ENCODE measurements at places on chromosomes 3 and 15.
A peak's percentile ranks its signal among the peaks of the same experiment; 100 is the strongest.

DNA sequence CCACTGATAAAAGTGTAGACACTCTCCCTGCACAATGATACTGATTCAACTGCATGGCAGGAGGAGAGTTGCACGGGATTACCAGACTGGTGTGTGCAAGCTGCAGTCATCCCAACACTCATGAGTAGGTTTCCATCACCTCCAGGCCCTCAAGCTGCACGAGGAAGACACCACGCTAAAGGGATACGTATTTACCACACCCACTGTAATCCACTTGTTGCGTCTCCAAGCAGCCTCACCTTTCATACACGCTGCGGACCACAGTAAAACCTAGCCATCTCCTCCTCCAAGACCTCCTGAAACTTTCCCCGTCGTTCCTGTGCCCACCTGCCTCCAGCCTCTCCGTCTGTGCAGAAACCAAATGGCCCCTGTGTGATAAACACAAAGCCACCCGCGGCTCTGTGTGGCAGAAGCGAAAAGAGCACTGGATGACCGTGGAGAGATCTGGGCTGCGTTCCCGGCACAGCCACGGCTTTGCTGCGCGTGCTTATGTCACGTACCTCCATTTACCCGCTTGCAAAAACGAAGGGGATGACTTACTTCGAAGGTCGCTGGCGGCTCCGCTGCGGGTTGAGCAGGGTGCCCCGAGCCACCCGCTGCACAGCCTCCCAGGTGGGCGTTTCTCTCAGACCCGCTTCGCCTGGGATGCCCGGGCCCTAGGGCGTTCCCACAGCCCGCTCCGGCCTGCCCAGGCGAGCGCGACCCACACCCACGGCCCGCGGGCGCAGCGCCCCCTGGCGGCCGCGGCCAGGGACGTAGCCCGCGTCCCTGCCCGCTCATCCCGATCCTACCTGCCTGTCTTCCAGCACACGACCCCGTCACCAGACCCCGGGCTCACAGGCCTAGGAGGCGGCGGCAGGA, 643 bp downstream of the ABCC5 start:
- peak; percentile 40 for DNase-seq

DNA sequence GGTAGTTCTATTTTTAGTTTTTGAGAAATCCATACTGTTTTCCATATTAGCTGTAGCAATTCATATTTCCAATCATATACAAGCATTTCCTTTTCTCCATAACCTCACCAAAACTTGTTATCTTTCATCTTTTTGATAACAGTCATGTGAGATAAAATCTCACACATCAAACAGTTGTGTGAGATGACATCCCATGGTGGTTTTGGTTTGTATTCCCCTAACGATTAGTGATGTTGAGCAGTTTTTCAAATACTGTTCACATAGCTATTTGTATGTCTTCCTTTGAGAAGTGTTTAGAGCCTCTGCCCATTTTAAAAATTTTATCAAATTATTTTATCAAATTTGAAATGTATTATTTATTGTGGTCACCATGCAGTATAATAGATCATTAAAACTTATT, 50.4 kb downstream of the FAM227B start:
- DNase-seq, result no peak

DNA sequence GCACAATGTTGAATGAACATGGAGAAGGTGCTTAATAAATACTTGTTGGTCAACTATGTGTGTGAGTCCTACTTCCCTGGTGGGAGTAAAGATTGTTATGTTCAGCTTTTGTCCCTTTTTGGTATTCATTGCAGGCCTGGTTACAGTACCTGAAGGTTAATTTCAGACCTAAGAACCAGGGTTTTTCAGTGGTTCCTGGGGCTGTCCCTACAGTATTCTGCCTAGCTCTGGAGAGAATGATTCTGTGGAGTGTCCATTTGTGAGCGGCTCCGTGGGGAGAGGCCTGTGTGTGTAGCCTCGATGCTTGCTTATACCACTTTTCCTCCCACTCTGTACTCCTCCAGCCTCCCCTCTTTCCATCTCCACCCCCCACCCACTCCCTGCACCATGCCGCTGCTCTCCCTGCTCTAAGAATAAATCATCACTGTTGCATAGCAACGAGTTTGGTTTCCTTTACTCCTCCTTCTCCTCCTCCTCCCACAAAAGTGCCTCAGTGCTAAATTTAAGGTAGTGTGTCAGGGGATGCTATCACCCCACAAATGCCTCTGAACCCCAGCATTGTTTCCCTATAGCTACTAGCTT, 150.6 kb upstream of the ROPN1 start:
- DNase-seq, result no peak

- DNase-seq, result no peak
Observed at GRCh38 chr3:62955126-62955525, 79.9 kb upstream of the CADPS start.

DNA sequence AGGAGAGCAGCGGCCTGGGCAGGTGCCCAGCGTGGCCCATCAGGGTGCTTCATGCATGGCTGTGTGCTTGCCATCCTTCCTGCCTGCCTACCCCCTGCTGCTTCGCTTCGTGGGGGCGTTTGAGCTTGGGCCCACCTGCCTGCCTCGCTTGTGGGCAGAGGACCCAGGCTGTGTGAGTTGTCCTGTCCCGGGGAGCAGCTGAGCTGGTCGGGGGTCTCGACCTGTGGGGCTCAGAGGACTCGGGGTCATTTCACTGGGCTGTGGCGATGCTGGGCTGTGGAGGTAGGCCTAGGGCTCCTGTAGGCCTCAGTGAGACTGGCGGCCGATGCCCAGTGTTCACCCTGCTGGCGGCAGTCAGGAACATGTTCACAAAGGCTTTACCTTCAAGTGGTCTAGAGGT, 12.1 kb upstream of the STAB1 start:
- DNase-seq, result no peak

GRCh38 chr3:84946240-84946639, 12.5 kb upstream of the CADM2 start:
- DNase-seq, result no peak

- no peak for DNase-seq
Observed at GRCh38 chr3:35787936-35788335, 148.6 kb downstream of the ARPP21 start.

- no peak for DNase-seq
Observed at GRCh38 chr15:80523746-80524145, 119.6 kb downstream of the ARNT2 start.

- DNase-seq, result no peak
Observed at GRCh38 chr3:153051427-153052095, 110.5 kb upstream of the RAP2B start.

- no peak for DNase-seq
Observed at GRCh38 chr15:99053380-99054024, 45.9 kb upstream of the PGPEP1L start.

DNA sequence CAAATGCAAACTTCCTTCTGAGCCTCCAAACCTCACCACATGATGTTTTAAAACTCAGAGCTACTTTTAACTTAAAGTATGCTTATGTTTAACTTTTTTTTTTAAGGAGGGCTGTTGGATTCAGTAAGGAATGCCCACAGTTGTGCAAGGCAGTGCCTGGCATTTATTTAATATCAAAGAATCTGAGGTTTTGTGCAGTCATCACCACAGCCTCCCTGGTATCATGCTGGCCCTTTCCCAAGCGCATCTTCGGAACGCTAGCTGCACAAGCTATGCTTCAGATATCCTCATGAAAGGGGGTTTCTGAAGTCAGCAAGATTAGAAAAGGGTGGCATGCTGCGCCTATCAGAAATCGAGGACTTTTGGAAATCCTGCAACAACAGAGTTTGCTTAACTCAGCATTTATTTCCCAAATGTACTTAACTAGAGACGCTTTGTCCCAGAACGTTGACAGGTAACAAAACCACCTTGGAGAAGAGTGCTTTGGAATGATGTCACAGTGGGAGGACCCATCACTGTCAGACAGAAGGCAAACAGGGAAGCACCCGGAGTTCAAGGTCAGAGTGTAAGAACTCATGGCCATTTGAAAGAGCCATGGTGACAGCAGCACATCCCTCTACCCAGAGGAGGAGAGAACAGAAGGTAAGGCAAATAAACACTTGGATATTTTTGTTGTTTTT, 120.2 kb upstream of the IGF1R start:
- DNase-seq, result no peak

DNA sequence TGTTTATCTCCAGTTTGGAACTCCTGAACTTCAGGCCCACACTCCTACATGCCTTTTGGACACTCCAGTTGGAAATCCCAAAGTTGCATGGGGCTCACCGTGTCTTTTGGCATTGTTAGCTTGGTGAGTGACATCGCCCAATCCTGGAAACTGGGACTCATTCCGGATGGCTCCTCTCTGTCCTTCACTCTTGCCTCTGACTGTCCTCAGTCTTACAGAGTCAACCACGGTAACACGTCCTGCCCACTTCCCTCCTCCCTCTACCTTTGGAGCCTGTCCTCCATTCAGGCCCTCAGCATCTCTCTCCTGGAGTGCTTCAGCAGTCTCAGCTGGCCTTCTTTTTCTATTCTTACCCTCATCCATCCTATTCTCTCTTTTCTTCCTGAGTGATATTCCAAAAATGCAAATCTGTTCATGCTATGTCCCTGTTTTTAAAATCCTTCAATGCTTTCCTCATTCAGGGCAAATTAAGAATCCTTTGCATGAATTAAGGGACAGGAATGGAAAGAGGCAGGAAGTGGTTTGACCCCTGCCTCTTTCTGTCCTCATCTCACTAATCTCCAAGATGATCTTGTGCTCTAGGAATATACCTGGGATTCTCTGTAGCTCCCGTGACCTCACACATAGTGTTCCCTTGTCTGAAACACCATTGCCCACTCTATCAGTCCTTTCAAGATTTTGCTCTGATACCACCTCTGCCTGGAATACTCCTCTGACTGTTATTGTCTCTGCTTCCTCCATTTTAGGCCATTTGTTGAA, 42.5 kb downstream of the LPP start:
- DNase-seq, result no peak

DNA sequence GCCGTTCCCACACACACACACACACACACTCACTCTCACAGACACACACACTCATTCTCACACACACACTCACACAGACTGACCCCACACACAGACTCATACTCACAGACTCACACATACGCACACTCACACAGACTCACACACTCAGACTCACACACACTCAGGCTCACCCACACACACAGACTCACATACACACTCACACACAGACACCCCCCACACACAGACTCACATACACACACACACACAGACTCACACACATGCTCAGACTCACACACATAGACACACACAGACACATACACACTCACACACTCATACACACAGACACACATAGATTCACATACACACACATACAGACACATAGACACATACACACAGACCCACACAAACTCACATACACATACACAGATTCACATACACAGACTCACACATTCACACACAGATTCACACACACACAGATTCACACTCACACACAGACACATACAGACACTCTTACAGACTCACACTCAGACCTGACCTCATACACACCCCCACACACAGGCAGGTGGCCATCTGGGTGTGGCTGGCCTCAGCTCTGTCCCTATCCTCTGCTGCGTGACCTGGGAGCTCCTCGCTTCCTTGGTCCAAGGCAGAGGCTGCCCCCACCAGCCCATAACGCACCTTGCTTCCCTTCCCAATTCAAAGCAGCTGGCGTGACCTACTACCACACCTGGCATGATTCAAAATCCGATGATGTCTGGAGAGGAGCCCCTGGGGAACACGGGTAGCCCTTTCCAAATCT, 1.9 kb downstream of the C3orf22 start:
- no peak for DNase-seq

DNA sequence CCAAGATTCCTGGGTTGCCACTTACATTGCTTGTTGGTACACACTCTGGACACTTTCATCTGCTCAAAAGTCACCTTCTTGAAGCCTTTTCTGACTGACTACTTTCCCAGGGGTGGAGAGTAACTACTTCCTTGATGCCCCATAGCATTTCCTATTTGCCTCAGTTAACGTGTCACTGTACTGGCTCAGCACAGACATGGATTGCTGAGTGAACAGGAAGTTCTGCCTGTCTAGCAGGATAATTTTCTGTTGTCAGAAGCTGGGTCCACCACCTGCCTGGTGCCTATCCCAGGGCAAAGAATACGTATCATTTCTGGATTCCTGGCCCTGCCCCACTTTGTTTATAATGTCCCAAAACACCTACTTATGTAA, 15.3 kb upstream of the ABHD17C start:
- DNase-seq, result no peak

DNA sequence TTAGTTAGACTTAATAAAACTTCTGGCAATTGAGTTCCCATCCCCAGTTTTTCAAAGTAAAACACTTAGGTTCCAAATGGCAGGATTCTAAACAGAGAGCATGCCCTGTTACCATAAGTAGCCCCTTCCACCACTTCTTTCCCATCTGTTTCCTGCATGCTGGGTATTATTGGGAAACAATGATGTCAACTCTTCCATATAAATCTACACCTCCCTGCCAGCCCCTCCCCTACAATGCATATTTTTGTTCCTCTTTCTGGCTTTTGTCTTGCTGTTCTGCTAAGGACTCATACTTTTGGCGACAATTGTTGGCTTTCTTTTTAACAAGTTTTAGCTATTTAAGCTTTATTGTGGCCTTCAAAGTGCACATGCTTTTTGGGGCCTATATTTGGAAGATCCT, 11.1 kb downstream of the ARHGAP31 start:
- DNase-seq, result no peak

GRCh38 chr15:81161160-81161673, 27.1 kb downstream of the CFAP161 start:
- no peak for DNase-seq

DNA sequence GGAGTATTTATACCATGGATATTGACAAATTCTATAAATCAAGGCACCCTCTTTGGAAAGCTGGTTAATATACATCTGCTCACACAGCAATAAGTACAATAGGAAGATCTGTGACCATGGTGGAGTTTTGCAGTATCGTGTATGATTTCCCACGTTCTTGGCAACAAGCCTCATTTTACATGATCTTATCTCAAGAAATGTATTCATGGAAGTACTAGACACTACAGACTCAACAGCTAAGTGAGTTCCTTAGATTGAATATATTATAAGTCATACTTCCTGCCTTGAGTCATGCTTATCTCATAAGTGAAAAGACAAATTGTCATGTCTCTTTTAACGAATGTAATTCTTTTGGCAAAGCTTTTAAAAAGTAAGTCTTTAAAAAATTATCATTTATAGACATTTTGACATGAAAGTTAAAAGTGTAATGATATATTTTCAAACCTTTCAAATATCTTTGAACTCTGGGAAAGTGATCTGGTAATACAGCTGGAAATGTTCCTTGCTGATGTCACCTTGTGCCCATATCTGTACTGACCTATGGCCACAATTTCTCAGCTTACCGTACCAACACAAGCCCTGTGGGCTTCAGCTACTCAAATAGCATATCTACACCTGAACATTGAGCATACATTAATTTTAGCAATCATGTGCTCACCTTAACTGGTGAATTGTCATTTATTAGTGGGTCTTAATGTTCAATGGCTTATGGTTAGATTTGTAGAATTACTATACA, 130.3 kb upstream of the TMC3 start:
- DNase-seq, result no peak

DNA sequence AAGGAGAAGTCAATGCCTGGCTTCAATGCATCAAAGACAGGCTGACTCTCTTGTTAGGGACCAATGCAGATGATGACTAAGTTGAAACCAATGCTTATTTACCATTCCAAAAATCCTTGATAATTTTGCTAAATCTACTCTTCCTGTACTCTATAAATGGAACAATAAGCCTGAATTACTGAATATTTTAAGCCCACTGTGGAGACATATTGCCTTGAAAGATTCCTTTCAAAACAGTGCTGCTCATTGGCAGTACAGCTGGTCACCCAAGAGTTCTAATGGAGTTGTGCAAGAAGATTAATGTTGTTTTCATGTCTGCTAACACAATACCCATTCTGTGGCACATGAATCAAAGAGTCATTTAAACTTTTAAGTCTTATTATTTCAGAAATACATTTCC, 181.0 kb upstream of the CBLB start:
- DNase-seq, result no peak

Data from stimulated activated CD4-positive, alpha-beta T cell treated with anti-CD3 and anti-CD28 coated beads, Interleukin-2, amount 100 ng/mL, for 48 hours (primary cell).